Endothelial cell of umbilical vein (primary cell): ENCODE measurements at places on chromosomes 1 and 21. TPM values are rescaled to one million over a fixed set of nuclear protein-coding genes. Genes with fewer than 3 reads are reported as not detected.

KCNE2 gene
- not detected in 2 replicates for total RNA-seq

FCAMR gene
- total RNA-seq = not detected in 2 replicates

RCSD1 gene
- 0.28 and 1.00 TPM in 2 replicates for total RNA-seq

LIN28A gene
- total RNA-seq = not detected in 2 replicates

EXTL1 gene
- total RNA-seq = not detected in 2 replicates

ICOSLG gene
- total RNA-seq = 2.9 and 3.4 TPM in 2 replicates

- H3K4me1 ChIP-seq = no peaks in the 10 kb centered on the region
- H3K4me3 ChIP-seq = no peak overlapping the region
- no peak for DNase-seq
- H3K27me3 ChIP-seq = no peaks in the 10 kb centered on the region
- no peak overlapping the region for H3K27ac ChIP-seq
- H3K36me3 ChIP-seq = no peaks in the 10 kb centered on the region
These were observed 32.0 kb downstream of the ACTN2 start for GRCh38 chr1:236718328-236718727.

- peak overlapping the region; percentile 61 for H3K27ac ChIP-seq
- no peaks in the 10 kb centered on the region for H3K36me3 ChIP-seq
- H3K4me1 ChIP-seq = peaks cover 53% of the 10 kb centered on the region
- H3K27me3 ChIP-seq = no peaks in the 10 kb centered on the region
- no peak overlapping the region for H3K4me3 ChIP-seq
- DNase-seq = peak; percentile 84
These were observed 28.4 kb downstream of the RNF11 start for GRCh38 chr1:51264451-51264850.

DNA sequence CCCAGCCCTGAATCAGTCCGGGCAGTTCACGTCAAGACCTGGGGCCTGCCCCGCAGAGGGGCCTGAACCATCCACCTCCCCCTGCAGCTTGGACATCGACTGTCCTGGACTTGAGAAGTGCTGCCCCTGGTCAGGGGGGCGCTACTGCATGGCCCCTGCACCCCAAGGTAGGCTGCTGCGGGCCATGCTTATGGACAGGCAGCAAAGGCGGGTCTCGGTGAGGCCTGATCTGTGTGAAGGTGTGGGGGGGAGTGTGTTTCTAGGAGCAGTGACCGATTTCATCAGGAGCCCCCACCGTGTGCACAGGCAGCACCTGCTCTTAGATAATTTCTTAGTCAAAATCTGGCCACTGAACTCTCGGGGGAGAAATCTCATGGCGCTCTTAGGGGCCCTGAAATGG is 13.0 kb downstream of the UMODL1 start:
- H3K4me1 ChIP-seq = no peaks in the 10 kb centered on the region
- no peak for DNase-seq
- no peaks in the 10 kb centered on the region for H3K36me3 ChIP-seq
- H3K4me3 ChIP-seq = no peak overlapping the region
- no peak overlapping the region for H3K27ac ChIP-seq

DNA sequence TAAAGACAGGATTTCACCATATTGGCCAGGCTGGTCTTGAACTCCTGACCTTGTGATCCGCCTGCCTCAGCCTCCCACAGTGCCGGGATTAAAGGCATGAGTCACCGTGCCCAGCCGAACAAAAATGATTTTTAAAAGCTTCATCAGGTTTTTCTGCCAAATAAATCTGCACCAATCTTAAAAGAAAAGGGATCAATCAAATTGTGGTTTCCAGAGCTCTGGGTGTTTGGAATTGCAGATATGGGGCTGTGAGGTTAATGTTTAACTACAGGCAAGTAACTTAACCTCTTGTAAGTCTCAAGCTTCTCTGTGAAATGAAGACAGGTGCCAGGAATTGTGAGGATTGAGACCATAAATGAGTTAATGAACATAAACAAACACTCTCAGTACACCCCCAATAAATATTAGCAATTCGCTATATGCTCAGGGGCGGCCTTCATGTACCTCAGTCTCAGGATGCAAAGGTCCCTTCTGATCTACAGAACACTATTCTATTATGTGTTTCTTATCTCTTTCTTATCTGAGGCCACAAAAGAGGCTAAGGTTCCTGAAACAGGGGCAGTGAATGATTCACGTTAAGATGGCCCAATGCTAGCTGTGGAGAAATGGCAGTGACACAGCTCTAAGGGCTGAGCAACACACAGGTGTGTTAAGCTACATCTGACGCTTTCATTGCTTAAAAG is 7.1 kb upstream of the GNPAT start:
- H3K36me3 ChIP-seq = peaks cover 6% of the 10 kb centered on the region
- no peak overlapping the region for H3K4me3 ChIP-seq
- no peaks in the 10 kb centered on the region for H3K27me3 ChIP-seq
- no peaks in the 10 kb centered on the region for H3K4me1 ChIP-seq
- H3K27ac ChIP-seq = no peak overlapping the region
- DNase-seq = no peak

DNA sequence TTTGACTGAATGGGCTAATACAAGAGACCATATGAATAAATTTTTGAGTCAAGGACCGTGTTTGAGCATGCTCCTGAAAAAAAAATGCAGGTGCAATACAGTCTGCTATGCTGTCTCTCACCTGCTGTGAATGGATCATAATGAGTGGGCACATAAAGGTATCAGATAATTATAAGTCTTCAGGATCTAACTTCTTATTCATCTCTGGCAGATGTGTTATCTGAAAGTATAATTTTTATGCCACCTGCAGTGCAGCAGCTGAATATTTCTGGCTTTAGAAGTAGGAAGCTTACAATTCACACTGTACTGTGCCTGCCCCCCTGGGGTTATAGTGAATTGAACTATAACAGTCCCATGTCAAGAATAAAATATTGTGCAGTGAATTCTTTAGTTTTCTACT is 333.3 kb downstream of the MRPL39 start:
- H3K27ac ChIP-seq = no peak overlapping the region
- no peaks in the 10 kb centered on the region for H3K36me3 ChIP-seq
- DNase-seq = no peak

DNA sequence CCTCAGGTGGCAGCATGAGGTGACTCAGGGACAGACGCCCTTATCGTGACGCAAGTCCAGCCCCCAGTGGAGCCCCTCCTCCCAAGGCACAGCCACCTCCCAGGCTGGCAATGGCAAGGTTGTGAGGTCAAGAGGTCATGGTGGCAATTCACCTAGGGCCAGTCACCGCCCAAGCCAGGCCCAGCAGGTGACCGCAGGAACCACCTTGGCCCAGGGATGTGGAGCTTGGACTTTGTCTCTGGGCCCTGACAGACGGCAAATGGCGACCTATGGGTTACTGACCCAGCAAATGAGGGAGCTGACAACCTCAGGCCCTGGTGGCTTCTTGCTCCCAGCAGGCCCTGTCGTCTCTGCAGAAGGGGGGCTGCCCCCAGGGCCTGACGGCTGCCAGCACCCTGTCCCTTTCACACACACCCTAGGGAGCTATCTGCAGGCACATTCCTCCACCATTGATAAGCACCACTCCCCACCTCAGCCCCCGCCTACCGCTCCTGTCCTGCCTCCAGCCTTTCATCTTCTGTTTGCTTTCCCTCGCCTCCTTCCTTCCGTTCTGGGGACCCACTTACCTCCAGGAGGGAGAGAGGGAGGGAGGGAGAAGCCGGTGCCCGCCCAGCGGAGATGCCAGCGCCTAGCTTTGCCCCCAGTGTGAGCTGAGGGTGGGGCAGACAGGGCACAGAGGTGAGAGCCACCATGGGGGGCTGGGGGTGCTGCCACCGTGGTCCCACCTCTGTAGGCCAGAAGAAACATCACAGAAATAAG is 12.1 kb downstream of the EPHA2 start:
- H3K4me3 ChIP-seq = no peak overlapping the region
- H3K4me1 ChIP-seq = peaks cover 97% of the 10 kb centered on the region
- H3K27ac ChIP-seq = peak overlapping the region; percentile 99
- no peak for DNase-seq
